ENCODE measurements at places on chromosomes 6 and 20.

GRCh38 chr6:14925699-14926026 lies 320.2 kb upstream of the JARID2 start:
- DNase-seq = no peak

GRCh38 chr6:169862043-169862891 lies 110.8 kb downstream of the ERMARD start:
- DNase-seq = no peak

- DNase-seq = peak; percentile 59
These were observed 413 bp downstream of the PTPRA start for GRCh38 chr20:2873747-2874041.

- no peak for DNase-seq
These were observed 5.1 kb downstream of the MOCS1 start for GRCh38 chr6:39929039-39929732.

DNA sequence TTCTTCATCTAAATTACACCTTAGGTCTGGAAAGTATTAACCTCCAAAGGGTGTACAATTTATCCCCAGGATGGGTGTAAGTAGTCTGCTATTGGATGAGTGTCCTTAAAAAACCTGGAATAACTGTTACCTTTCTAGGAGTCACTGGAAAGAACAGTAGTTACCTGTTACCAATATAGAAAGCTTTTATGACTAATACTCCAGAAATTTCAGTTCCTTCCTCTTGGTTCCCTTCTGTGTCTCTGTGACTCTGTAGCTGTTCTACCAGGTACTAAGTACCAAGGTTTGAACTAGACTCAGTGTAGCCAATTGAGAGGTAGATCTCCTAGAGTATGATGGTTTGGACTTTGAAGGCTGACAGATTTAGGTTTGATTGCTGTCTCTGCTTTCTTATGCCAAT lies 47.0 kb upstream of the TBX18 start:
- DNase-seq = no peak

- no peak for DNase-seq
These were observed 73.0 kb downstream of the SLX4IP start for GRCh38 chr20:10508060-10508459.

DNA sequence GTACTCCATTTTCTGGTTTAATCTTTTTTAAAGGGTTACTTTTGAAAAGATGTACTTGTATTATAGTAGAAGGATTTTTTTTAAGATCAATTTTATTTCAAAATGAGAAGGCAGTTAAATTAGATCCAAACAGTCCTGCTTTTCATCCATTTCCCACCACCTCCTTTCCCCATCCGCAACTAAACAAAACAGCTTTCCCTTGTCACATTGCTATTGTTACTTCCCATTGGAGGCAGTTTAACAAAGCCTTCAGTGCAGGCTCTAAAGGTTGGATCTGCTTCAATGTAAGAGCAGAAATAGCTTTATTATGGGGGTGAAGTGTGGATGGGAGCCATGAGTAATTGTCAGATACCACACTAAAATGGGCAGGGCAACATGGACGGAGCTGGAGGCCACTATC lies 65.7 kb downstream of the LRRC1 start:
- no peak for DNase-seq

DNA sequence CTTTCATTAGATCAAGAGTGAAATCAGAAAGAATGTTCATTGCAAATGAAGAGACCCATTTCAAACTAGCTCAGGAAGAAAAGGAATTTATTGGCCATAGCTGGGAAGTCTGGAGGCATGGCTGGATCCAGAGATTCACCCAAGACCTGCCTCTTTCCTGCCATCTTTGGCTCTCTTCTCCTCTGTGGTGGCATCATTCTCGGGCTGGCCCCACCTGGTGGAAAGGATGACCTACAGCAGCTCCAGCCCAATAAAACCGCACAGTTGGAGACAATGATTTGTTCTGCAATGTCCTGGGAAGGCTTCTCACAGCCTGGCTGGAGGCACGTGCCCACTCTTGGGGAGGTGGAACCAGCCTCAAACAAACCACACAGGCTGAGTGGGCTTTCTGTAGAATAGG lies 18.1 kb upstream of the FERMT1 start:
- DNase-seq = peak; percentile 62

GRCh38 chr6:37516920-37517405 lies 17.3 kb upstream of the CCDC167 start:
- DNase-seq = no peak

GRCh38 chr6:122681705-122682104 lies 71.5 kb downstream of the PKIB start:
- DNase-seq = peak; percentile 14

DNA sequence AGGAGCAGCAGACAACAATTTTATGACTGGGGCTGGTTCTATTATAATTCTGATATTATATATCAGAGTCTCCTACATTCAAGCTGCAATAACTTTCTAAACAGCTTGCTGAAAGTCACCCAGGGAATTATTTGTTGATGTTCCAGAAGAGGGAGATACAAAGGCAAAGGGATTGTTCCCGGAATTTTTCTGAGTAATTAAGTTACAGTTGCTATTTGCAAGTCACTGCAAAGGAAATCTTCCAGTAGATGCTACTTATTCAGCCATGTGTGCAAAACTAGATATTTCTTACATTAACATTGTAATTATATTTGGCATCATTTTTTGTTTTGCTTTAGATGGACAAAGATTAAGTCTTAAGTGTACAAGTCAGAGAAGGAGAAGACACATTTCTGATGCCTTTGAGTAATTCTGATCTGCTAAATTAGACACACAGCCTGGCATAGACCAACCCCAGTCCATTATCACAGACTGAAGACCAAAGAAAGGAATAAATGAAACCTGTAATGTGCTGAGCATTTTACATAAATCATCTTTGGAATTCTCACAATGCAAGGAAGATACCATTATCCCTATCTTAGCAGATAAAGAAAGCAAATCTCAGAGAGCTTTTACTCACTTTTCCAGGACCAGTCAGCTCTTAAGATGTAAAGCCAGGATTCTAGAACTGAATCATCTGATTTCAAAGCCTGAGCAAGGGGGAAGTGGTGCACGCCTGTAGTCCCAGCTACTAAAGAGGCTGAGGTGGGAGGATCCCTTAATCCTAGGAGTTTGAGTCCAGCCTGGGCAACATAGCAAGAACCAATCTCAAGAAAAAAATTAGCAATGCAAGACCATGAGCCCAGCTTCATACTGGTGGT lies 62.6 kb upstream of the AKAP12 start:
- no peak for DNase-seq

DNA sequence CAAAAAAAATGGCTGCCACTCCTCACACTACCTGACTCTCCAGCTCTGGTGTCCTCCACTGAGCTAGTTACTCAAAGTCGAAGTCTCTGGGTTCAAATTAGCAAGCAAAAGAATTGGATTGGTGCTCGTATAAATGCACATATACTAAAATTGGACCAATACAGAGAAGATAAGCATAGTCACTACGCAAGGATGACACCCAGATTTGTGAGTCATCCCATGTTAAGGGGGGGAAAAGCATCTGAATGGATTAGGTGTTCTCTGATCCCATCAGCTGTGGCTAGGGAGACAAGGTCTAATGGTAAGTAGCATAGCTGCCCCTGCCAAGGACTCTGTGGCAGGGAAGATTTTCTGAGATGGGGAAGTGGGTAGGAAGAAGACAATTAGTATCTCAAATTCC lies 18.3 kb upstream of the AMD1 start:
- DNase-seq = no peak

DNA sequence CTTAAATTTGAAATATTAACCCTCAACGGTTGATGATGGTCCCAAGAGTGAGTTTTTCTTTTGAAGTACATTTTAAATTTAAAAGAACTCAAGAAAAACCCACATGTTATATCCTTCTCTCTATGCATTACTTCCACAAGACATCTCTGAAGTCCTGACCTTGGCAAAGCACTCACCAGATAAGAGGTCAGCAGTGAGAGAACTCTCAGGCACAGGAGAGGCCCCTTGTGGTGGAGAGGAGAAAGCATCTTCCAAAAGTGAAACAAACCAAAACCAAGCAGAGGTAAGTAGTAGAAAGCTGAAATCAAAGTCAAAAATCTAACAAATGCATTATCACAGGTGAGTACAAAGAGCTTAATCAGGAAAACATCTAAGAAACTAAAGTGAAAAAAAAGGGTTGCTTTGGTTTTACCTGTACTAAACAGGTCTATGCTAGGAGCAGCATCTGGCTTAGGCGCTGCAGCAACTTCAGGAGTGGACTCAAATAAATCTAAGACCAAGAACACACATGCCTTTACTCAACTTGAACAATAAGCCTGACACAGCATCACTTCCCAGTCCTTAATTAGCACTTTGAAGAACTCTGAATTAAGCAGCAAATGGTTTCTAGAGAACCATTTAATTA lies 80.5 kb downstream of the PRSS35 start:
- DNase-seq = peak; percentile 41

DNA sequence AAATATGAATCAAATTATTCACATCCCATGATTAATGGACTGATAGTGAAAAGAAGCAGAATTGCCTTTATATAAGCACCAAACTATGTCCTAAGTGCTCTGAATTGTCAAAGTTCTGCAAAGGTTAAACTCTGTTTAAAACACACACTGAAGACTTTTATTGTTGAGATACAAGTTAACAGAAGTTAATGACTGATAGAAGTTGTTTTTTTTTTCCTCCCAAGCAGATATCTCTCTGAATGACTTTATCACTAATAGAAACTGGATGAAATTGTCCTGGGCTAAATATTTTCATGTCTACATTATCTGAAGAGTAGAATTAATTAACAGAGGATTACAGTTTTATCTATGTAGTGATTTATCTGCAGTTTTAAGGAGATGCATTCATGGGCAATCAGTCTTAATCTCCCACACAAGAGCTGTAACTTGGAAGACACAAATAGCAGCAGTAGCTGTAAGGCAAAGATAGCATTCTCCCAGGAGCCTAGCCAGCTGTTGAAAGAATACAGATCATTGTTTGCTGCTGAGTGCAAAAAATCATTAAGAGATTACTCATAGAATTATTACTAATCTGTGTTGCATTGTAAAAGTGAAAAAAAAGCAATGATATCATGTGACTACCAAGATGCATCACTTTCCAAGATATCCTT lies 49.9 kb downstream of the BMP5 start:
- peak; percentile 32 for DNase-seq
